Stimulated activated naive CD4-positive, alpha-beta T cell (primary cell): ENCODE measurements at places on chromosomes 1 and 21.
A peak's percentile ranks its signal among the peaks of the same experiment; 100 is the strongest.

DNA sequence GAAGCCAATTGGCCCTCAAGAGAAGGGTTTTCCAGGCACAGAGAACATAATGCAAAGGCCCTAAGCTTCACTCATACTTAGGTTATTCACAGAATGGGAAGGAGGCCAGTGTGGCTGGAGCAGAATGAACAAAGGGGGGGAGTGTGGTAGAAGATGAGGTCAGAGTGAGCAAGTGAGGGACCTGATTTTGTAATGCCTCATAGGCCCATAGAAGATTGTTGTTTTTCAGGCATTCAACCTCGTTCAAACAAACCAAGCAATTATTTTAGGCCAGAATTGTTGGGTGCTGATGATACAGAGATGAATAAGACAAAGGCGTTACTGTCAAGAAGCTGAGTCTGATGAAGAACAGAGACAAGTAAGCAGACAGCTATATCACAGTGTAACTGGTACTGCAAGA is 54.5 kb upstream of the RAP1A start:
- no peak for DNase-seq

DNA sequence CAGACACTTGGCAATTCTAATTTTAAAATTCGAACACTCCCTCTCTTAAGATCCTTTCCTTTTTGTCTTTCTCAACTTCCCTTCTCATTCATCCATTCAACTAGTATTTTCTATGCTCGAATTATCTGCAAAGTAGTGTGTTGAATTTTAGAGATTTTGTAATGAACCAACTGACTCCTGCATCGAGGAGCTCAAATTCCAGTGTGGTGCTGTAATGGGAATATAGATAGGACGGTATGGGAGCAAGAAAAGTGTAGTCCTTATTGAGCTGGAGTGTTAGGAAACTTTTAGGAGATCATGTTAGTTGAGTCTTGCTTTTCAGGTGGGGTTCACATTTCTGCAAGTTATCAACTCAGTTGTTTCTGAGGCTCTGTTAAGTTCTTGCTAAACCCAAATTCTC is 897.5 kb downstream of the TTLL7 start:
- no peak for DNase-seq

GRCh38 chr1:61853583-61853982 is 111.3 kb downstream of the PATJ start:
- no peak for DNase-seq

DNA sequence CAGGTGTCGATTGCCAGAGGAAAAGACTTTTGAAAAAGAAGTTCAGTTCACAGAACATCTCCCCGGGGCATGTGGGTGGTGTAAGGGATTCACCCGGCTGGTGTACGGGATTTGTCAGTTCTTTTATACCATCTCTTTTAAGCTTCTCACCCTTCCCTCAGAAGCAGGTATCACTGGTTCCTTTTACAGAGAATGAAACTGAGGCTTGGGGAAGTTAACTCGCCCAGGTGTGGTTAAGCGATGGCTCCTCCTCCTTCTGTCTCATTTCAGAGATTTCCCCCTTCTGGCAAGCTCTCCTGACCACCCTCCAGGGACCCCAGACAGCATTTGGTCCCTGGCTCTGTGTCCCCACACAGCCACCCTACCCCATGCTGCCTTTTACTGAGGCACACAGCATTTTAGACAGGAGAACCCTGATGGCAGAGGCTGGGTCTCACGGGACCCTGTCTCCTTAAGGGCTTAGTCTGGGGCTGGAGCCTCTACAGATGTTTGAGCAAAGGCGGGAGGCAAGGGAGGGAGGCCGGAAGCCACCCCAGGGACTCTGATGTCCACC is 2.8 kb upstream of the ECE1 start:
- DNase-seq, result peak; percentile 61

GRCh38 chr1:117633423-117633822 is 27.6 kb downstream of the TENT5C start:
- DNase-seq, result no peak

DNA sequence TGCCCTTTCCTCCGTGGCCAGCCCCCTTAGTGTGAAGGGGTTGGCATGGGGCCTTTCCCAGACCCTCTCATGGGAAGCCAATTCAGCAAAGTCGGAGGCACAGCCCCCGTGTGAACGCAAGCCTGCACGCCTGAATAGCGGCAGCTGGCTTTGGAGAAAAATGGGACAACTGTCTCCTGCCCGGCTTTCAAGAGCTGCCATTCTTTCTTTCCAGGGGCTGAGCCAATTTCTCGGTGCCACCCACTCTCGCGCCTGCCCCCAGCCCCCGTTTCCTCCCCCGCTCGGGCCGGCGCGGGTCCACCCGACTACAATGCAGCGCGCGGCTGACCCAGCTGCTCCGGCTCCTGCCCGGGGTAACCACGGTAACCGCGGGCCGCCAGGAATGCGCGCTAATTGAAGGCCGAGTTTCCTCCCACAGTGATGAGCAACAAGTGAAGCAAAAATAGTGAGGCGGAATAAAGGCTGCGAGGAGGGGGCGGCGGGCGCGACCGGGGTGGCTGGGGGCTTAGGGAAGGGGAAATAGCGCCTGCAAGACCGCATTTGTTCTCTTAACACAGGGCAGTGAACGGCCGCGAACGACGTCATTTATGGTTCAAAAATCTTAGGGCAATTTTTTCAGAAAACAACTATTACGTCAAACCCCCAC is 27.8 kb downstream of the ILDR2 start:
- no peak for DNase-seq

- DNase-seq, result no peak
Measured at GRCh38 chr21:14956807-14957206, 108.0 kb downstream of the NRIP1 start.

GRCh38 chr21:17921579-17922530 is 102.7 kb upstream of the C21orf91 start:
- DNase-seq, result no peak

DNA sequence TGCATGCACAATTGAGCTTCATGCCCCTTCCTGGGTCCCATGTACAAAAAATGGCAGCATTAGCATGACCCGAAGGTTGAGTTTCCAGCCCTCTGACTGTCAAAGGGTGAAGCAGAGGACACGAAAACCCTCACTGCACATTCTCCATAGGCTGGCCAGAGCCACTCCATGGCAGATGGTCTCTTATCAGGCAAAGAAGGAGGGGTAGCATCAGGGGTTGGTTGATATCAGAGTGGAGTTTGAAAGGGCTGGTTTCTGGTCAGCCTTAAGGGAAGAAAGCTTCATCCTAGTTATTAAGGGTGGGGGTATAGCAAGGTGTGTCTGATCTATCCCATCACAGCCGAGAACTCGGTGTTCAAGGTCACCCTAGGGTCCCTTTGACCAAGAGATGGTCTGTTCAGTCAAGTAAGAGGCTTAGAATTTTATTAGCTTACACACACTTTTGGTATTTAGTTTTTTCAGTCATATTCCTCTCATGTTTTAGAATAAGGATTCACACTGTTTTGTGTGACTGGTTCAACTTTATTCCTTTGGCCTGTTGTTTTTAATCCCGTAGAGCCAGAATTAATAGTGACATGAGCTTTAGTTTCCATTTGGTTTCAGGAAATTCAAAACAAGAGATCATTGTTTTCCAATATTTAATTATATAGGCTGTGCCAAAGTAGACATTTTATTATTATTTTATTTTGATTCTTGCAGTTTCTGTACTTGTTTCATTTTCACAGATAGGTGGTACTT is 199.9 kb upstream of the FMN2 start:
- no peak for DNase-seq

DNA sequence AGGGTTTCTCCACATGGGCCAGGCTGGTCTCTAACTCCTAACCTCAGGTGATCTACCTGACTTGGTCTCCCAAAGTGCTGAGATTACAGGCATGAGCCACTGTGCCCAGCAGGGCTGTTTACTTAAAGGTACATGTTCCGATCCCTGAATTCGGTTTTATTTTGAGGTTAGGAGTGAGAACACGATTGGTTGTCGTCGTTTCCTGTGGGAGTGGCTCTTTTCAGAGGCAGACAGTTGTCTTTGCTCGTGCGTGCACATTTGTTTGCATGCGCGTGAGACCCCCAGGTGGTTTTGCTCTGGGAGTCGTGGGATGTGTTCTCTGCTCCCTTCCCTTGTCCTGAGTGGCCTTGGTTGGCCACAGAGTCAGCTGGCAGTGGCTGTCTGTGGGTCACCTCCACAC is 60.2 kb downstream of the SKI start:
- peak; percentile 32 for DNase-seq

DNA sequence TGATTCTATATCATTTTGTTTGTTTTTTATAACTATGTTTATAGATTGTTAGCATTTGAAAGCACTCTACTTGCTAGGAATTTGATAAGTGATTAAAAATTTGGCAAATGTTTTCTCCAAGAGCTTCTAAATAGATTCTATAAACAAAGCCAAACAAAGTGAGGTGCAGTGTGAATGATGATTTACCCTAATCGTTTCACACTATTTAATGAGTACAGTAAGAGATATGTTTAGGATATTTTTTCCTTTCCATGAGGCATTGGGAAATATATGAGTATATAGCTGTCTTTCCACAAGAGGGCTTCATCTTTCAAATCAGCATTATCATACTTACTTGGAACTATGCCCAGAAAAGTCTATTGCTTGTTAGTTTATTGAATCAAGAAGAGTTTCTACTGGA is 277.0 kb upstream of the BRINP3 start:
- DNase-seq, result no peak

DNA sequence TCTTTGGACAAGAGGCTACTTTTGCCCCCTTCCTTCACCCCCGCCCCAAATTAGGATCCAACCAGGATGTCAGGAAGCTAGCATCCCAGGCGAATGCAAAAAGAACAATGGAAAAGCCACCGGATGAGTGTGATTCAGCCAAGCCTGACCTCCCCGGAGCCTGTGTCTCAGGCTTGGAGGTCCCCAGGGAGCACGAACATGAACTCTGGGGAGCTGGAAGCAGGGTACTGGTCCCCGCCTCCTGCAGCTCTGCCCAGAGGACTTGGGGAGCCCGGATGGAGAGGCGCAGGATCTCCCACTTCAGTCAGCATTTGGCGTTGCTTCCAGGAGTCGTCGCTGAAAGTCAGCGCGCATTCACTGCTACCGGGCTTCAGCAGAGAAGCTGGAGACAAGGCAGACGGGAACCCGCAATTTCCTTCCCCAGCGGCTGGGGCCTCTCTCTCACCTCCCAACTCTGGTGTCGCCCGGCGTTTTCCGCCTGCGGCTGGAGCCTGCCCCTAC is 1.8 kb upstream of the TBX15 start:
- no peak for DNase-seq

DNA sequence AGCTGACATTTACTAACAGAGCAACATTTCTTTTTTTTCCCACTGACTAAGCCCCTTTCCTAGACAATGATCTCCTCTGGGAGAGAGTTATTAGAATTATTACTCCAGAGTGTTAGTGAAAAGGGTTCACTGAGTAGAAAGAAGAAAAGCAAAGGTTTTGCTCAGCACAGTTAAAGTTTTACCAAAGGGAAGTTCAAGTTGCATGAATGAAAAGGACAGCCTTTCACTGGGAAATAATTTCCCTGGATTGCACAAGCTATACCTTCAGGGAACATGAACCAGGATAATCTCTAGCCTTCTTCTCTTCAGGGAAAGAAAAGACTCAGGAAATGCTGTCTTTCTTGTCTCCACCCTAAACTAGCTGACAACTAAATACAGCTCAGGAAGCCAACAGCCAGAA is 71.4 kb upstream of the ESRRG start:
- DNase-seq, result no peak

GRCh38 chr1:51958824-51959223 is 31.7 kb downstream of the RAB3B start:
- DNase-seq, result no peak

GRCh38 chr1:99544328-99544727 is 101.6 kb upstream of the PALMD start:
- no peak for DNase-seq

- no peak for DNase-seq
Measured at GRCh38 chr1:245510144-245510543, 355.4 kb downstream of the KIF26B start.

GRCh38 chr1:156714830-156715229 is 9.4 kb upstream of the CRABP2 start:
- DNase-seq, result no peak

DNA sequence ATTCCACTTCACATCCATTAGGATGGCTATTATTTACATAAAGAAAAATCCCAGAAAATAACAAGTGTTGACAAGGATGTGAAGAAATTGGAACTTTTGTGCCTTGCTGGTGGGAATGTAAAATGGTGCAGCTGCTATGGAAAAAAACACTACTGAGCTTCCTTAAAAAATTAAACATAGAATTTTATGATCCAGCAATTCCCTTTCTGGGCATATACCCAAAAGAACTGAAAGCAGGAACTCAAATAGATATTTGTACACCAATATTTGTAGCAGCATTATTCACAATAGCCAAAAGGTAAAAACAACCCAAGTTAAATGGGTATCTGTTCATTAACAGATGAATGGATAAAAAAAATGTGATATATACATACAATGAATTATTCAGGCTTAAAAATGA is 45.6 kb downstream of the WNT2B start:
- DNase-seq, result no peak
